ENCODE measurements at places on chromosomes 5 and 9.

DNA sequence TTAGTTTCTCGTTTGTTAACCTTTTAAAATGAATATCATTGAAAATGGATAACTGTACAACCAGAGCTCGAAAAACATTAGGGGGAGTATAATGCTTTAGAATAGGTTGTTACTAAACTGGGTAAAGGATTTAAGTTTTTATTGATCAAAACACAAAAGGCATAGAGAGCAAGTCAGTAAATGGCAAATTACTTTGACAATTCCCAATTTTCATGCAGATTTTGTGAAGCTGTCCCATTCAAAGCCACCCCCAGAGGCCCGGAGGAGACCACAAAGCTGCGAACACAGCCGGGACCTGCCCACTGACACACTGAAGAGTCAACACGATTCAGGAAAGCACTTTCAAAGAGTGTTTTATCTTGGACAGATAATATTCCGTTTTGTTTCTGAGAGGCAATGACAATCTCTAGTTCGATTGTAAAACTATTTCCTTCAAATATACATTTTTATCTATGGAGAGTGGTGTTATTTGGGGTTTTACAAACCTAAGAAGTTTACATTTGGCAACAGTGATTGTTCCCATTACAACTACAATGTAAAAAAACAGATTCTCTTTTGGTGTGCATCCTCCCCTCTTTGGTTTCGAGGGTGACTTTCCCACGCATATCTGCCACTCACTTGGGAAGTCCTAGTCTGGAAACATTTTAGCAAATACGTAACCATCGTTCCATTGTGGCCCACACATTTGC, 182.6 kb upstream of the TBCA start:
- no peak for DNase-seq

- no peak for DNase-seq
Observed at GRCh38 chr5:603081-603998, 8.8 kb upstream of the CEP72 start.

DNA sequence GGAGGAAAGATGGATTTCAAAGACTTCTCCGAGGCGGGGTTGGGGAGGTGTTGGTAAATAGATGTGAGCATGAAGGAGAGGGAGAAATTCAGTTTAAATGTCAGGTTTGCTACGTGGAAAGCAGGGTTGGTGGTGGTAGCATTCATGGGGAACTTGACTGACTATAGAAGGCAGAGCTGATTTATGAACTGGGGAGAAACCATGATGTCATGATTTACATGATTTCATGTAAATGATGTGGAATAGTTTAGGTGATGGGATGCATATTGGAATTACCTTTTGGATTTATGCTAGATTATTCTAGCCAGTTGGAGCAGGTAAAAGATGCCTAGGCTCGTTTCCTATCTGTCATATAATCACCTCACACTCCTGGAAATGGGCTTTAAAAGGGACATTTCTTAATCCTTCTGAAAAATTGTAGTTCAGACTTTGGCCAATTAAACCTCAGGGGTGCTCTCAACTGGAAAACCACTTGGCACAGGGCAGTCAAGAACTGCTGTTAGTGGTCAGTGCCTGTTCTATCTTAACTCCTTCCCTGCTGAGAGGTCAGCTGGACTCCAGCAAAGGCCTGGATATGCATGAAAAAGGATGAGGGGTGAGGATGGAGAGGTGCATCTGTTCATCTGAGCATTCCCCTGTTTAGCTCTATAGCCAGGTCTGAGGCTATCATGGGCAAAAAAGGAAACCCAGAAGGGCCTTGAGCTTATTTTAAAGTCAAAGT, 50.1 kb upstream of the BASP1 start:
- no peak for DNase-seq

- DNase-seq, result no peak
Observed at GRCh38 chr9:31153250-31153840, 1231.1 kb upstream of the ACO1 start.

GRCh38 chr9:6098431-6098830, 83.0 kb upstream of the RANBP6 start:
- DNase-seq, result peak; percentile 16

DNA sequence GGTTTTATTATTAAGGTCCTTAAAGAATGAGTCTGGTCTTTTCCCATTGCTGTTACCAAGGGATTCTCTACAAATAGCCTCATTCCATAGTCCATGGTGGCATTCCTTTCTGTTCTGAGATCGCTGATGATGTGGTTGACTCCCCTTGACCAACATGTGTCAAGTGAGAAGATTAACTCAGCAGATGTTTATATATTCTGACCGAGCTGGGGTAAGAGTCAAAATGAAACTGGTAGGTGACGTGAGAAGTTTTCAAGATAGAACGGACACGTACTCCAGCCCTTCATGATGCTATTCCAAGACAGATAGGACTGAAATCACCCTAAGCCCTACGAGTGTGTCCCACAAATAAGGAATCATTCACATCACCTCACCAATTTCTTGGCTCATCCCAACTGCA, 155.5 kb upstream of the WWC1 start:
- no peak for DNase-seq

DNA sequence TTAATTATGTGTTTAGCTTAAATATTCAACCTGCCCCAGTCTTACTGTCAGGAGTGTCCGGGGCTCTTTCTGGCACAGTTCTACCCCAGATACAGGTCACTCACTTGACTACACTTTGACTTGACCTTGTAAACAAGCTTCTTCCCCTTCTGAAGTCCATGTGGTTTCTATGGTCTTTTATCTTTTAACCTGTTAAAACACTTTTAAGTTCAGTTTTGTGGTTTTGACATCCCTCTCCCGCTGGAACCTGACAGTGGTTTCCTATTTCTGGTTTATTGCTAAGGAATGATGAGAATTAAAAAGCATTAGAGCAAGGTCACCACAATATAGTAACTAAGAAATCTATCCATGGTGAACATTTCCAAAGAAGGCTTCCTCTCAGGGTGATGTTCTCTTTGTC, 300.1 kb downstream of the TMEM167A start:
- DNase-seq, result no peak

GRCh38 chr9:124264823-124265233, 7.1 kb downstream of the NEK6 start:
- no peak for DNase-seq

DNA sequence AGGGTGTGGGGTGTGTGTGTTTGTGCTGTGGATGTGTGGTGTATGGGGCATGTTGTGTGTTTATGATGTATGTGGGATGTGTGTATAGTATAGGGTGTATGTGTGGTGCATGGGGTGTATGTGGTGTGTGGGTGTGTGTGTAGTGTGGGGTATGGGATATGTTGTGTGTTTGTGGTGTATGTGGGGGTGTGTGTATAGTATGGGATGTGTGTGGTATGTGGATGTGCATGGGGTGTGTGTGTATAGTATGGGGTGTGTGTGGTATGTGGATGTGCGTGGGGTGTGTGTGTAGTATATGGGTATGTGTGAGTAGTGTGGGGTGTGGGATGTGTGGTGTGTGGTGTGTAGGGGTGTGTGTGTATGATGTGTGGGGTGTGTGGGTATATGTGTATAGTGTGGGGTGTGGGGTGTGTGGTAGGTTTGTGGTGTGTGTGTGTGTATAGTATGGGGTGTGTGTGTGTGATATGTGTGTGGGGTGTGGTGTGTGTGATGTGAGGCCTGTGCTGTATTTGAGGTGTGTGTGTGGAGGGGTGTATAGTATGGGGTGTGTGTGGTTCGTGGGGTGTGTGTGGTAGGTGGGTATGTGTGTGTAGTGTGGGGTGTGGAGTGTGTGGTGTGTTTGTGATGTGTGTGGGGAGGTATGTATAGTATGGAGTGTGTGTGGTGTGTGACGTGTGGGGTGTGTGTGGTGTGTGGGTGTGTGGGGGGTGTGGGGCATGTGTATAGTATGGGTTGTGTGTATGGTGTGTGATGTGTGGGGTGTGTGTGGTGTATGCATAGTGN, 10.5 kb downstream of the ECSCR start:
- DNase-seq, result no peak

GRCh38 chr5:7876867-7877266, 7.9 kb downstream of the MTRR start:
- DNase-seq, result peak; percentile 35

GRCh38 chr5:773517-774264, 10.8 kb downstream of the ZDHHC11B start:
- DNase-seq, result peak; percentile 5

GRCh38 chr5:95620030-95620869, at the start of gene GPR150:
TSS of gene GPR150 (plus strand) at chr5:95620087. CDS start at chr5:95620276, 189 bp downstream.
- DNase-seq, result peak; percentile 71

- DNase-seq, result no peak
Observed at GRCh38 chr5:44385291-44385900, 3.8 kb downstream of the FGF10 start.

- no peak for DNase-seq
Observed at GRCh38 chr9:130268521-130269211, 3.1 kb downstream of the HMCN2 start.

GRCh38 chr5:43156388-43156787, 35.6 kb upstream of the NIM1K start:
- DNase-seq, result no peak

- peak; percentile 65 for DNase-seq
Observed at GRCh38 chr5:54774281-54775170, 210.9 kb downstream of the ESM1 start.

DNA sequence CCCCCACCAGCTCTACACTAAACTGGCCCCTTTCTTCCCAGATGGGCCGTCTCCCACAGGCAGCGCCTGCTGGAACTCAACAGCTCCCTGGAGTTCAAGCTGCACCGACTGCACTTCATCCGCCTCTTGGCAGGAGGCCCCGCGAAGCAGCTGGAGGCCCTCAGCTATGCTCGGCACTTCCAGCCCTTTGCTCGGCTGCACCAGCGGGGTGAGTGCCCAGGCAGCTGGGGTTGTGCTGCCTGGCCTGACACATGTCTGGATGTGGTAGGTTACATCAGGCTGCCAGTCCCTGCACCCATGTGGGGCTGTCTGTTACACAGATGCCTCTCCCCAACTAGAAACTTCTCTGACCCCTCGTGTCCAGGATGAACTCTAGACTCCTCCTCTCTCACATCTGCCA, 9.8 kb downstream of the NHP2 start:
- no peak for DNase-seq

All from GM03348 (cell line).